Endothelial cell (in vitro differentiated cells): ENCODE measurements at places on chromosomes 6 and 20.

GRCh38 chr20:17463711-17464110 lies 67.5 kb downstream of the BFSP1 start:
- no peak for DNase-seq

- no peak for DNase-seq
Measured at GRCh38 chr20:40073535-40074111, 615.4 kb downstream of the MAFB start.

DNA sequence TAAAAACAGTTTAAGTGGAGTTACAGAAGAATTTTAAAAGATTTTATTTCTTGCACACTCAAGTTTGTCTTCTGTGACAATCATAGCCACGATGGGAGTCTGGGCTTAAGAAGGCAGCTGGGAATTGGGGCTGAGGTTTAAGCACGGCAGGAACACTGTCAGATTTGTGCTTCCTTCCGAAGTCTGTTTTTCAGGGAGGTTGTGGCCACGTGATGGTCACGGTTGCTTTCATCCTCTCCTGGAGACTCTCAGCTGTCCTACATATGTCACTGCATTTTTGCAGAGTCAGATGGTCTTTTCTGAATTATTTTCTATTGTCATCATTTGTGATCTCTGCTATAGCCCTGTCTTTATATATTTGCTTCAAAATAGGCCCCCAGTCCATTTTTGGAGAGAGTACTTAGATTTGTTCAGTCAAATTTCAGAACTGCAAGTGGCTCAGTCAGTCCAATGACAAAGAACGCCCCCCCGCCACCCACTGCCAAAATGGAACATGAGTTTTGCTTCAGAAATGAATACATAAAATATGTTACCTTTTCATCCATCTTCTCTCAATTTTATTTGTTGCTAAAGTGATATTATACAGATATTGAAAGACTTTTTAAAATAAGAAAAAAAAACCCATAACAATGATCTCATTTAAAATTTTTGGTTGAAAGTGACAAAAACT lies 111.8 kb upstream of the ZFP64 start:
- DNase-seq = no peak

GRCh38 chr20:51303731-51304670 lies 238.5 kb downstream of the NFATC2 start:
- DNase-seq = no peak

- DNase-seq = no peak
Measured at GRCh38 chr6:169833258-169833794, 81.9 kb downstream of the ERMARD start.
